SK-MEL-5 (cell line): ENCODE measurements at places on chromosomes 5 and 9. TPM values are rescaled to one million over a fixed set of nuclear protein-coding genes. Genes with fewer than 3 reads are reported as not detected.

DNA sequence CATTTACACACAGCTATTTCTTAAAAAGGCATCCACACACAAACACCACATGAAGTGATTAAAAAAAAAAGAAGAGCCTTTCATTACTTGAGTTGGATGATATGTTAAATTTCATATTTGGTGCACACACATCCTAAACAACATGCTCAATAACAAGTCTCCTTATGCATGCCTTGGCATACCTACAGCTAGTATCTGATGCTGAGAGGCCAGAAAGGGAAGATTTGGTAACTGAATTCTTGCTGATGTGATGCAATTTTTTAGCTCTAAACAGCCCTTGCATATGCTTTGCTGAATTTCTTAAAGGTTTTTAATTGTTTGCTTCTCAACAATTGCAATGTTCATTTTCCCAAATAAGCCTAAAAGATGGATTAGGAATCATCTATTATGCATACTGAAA is 338.8 kb downstream of the ARL15 start:
- no peak for DNase-seq

DNA sequence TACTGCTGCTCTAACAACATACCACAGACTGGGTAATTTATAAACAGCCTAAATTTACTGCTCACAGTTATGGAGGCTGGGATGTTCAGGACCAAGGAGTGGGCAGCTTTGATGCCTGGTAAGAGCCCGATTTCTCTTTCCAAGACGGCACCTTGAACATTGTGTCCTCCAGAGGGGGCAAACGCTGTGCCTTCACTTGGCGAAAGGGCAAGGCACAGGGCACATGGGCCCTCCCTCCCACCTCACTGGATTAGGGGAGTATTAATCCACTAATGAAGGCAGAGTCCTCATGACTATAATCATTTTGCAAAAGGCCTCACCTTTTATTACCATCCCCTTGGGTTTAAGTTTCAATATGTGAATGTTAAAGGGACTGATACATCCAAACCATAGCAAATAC is 397.7 kb downstream of the TMEM38B start:
- DNase-seq = no peak

GRCh38 chr5:10537624-10538023 is 26.2 kb upstream of the ANKRD33B start:
- DNase-seq = no peak

- peak; percentile 88 for DNase-seq
Measured at GRCh38 chr5:26009742-26010141, 1028.6 kb downstream of the CDH9 start.

The FAT2 gene
- total RNA-seq = 1.4 TPM in 2 replicates

DNA sequence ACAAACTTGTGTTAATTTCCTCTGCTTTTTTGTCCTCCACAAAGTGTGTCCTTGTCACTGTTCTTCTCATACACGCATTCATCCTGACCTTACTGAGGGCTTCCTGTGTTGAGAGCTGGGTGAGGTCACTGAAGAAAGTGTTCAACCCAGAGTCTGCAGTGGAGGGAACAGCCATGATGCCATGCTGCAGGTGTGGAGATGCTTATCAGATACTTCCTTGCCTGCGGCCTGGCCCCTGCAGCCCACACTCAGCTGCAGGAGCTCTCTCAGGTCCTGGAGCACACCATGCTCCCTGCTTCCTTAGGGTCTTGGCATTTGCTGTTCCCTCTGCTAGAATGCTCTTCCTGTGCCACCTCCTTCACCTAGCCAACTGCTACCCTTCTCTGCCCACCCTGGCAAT is 108.1 kb upstream of the SPRY4 start:
- DNase-seq = no peak

The SUSD3 gene
- 0.90 and 1.3 TPM in 2 replicates for total RNA-seq

DNA sequence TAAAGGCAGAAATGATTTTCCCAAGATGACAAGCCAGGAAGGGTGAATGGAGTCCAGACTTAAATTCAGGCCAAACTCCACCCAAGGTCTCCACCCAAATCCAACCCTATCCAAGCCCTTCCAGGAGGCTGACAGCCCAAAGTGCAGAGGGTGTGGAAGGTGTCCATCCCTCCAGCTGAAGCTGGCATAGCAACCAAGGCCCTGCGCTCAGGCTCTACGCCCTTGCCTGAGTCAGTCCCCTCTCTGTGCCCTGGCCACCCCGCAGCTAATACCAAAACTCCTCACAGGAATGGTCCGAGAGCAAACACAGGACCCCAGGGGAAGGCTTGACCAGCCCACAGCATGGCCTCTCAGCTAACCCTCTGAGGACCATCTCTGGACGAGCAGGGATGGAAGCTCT is 2.1 kb downstream of the SEPTIN8 start:
- DNase-seq = no peak

The SPATA31E1 gene
- total RNA-seq = not detected in 2 replicates

GRCh38 chr9:81499021-81499454 is 190.3 kb downstream of the TLE1 start:
- no peak for DNase-seq

The FOXD4L4 gene
- 0.08 TPM in 1 of 2 replicates, not detected in the other for total RNA-seq

GRCh38 chr9:98318834-98319478 is 63.5 kb upstream of the TBC1D2 start:
- no peak for DNase-seq

GRCh38 chr5:81789033-81789432 is 38.1 kb upstream of the SSBP2 start:
- DNase-seq = peak; percentile 21

The KCNV2 gene
- not detected in 2 replicates for total RNA-seq
